Fibroblast of pulmonary artery (primary cell): ENCODE measurements at places on chromosomes 11 and 22.

DNA sequence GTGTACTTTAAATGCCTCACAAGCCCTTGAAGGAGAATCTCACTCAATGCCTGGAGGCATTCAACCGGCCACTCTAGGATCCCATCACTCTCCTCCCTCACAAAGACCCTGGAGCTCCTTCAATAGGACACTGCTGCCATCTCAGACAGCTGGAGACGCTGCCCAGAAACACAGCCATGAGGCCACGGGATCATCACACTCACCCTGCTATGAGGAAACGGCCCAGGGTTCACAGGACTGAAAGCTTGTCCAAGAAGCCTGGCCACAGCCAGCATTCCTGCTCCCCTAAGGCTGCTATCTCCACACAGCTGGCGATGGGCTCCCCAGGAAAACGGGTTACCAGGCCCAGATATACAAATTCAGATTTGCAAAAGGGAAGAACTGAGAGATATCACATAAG lies 13.2 kb downstream of the CARS1 start:
- no peak for DNase-seq

- DNase-seq: no peak
These were observed 48.7 kb downstream of the IGLL5 start for GRCh38 chr22:22936180-22936914.

DNA sequence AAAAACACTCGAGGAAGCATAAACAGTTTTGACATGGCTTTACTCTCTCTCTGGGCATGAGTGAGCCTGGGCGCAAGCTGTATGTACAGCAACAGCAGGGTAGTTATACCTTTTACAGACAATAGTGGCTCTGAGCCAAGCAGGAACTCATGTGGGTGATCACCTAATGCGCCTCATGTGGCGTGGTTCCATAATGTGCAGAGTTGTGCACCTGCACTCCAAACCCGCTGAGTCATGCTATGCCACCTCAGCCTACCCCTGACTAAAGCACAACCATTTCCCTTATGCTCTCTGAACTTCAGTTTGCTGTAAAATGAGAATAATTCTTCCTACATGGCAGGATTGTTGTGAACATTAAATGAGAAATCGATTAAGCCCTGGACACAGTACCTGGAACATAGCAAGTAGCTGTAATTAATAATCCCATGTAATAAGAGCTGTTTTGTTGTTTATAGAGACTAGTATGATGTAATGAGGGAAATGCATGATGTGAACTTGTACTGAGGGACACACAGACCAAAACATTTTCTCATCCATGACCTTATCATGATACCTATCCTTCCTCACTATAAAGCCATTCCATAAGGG lies 71.6 kb downstream of the CCDC34 start:
- no peak for DNase-seq

DNA sequence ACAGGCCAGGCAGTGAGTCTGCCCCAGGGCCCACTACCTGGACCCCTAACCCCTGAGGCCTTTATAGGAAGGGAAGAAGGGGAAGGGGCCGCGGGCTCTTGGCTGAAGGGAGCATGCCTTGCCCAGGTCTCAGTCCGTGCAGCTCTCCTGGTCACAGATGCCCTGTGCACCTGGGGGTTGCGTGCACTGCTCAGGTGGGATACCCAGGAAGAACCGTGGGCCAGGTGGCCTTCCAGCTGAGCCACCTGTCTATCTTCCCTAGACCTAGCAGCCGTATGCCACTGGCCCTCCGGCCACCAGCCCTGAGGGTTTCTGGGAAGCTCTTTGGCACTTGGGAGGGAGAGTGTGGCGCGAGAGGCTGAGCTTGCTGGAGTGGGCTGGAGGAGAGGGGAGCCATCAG lies 1178.6 kb downstream of the BRD1 start:
- no peak for DNase-seq

DNA sequence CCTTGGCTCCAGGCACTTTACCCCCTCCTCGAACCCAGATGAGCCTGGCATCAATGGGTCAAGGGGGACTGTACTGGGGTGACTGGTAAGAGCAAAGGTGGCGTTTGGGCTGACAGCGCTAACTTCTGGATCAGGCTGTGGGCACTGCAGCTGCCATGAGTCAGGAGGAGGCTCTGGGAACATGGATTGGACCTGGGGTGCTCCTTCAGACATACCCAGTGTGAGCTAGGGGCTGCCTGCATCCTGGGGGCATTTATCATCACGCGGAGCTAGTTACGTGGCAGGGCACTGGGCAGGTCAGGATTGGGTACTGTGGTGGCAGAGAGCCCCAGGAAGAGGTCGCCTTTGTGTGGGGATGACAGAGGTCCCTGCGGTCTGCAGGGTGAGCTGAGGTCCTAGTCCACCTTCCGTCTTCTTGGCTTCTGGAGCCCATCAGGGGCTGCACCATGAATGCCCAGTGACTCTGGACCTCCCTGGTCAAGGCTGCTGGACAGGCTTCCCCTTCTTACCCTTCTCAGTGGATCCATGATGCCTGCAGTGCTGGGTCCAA lies 13.1 kb downstream of the GRIK4 start:
- no peak for DNase-seq

DNA sequence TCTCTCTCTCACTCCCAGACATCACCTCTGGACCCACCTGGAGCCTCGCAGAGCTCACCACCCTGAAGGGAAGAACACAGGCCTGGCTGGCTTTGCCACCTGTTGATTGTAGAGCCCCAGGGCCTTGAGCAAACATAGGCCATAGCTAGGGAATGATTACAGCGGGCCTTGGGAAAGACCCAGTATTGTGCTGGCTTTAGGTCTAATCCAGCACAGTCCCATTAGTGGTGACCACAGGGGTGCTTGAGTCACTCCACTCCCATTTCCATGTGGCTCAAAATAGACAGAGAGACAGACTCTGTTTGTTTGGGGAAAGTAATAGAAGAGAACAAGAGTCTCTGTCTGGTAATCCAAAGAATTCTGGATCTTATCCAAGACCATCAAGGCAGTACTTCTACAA lies 42.7 kb upstream of the FAM181B start:
- DNase-seq: no peak

- DNase-seq: no peak
These were observed 477.1 kb downstream of the BRD1 start for GRCh38 chr22:49350441-49351121.

GRCh38 chr11:62208785-62209144 lies 292 bp downstream of the SCGB2A1 start:
- no peak for DNase-seq

GRCh38 chr11:22157531-22157930 lies 35.4 kb upstream of the ANO5 start:
- no peak for DNase-seq

DNA sequence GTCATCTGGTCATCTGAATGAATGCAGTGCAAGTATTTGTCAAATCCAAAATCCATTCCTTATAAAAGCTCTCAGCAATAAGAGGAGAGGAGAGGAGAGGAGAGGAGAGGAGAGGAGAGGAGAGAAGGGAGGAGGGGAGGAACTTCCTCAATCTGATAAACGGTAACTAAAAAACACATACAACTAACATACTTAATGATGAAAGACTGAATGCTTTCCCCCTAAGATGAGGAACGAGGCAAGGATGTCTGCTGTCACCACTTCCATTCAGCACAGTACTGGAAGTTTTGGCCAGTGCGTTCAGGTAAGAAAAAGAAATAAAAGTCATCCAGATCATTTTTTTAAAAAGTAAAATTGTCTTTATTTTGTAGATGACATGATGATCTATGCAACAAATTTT lies 80.4 kb downstream of the CD82 start:
- no peak for DNase-seq
